Aorta (tissue), 5 donors: ENCODE measurements at places on chromosomes 5 and 9. TPM values are rescaled to one million over a fixed set of nuclear protein-coding genes. Genes with fewer than 3 reads are reported as not detected.

DNA sequence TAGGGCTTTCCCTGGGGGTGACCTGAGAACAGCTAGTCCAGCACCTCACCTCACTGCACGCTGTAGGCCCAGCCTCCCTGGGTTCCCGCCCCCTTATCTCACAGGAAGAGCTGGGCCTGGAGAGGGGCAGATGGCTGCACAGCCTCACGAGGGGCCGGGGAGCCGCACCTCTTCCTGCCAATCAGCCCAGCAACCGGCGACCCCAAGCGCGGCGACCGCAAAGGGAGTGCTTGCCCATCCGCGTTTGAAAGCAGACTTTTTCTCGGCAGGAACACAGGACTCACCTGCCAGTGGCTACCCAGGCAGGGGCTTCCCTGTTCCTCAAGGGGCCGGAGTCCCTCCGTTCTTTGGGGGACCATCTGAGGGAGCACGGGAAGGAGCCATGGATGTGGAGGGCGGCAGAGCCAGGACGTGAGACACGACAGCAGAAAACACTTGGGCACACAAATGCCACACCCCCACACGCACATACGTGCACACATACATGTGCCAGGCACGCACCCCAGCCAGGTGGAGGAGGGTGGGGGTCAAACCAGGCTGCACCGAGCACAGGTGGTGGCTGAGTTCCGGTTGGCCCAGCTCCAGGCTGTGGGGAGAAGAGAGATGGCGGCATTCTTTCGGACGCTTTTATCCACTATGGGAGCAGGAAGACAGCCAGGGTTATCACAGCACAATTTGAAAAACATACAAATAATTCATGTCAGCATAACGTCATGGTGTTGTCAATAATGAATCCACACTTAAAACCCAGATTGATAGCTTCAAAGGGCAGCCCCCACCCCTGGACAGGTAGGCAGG lies 11.3 kb downstream of the TMEM250 start:
- no peak overlapping the region for H3K4me3 ChIP-seq
- H3K4me1 ChIP-seq: no peaks in the 10 kb centered on the region
- no peak overlapping the region for H3K27ac ChIP-seq
- DNase-seq: no peak

GRCh38 chr9:70419556-70420440 lies 5.3 kb upstream of the KLF9 start:
- H3K27ac ChIP-seq: peak overlapping the region; percentile 80
- H3K27me3 ChIP-seq: no peaks in the 10 kb centered on the region
- peak overlapping the region; percentile 30 for H3K4me3 ChIP-seq
- peak; percentile 96 for DNase-seq

- no peaks in the 10 kb centered on the region for H3K4me1 ChIP-seq
- H3K27me3 ChIP-seq: no peaks in the 10 kb centered on the region
- H3K27ac ChIP-seq: no peak overlapping the region
- no peak overlapping the region for H3K4me3 ChIP-seq
- DNase-seq: no peak
Observed at GRCh38 chr9:2765250-2765880, 48.1 kb downstream of the KCNV2 start.

GRCh38 chr9:129752900-129753729 lies at the start of gene PTGES:
TSS of gene PTGES (minus strand) at chr9:129753042. CDS start at chr9:129753012, 30 bp downstream.
- peak; percentile 83 for DNase-seq
- H3K27me3 ChIP-seq: no peaks in the 10 kb centered on the region
- no peak within 1 kb of the TSS for H3K4me3 ChIP-seq
- no peaks in the 10 kb centered on the region for H3K36me3 ChIP-seq
- no peaks in the 10 kb centered on the region for H3K4me1 ChIP-seq

DNA sequence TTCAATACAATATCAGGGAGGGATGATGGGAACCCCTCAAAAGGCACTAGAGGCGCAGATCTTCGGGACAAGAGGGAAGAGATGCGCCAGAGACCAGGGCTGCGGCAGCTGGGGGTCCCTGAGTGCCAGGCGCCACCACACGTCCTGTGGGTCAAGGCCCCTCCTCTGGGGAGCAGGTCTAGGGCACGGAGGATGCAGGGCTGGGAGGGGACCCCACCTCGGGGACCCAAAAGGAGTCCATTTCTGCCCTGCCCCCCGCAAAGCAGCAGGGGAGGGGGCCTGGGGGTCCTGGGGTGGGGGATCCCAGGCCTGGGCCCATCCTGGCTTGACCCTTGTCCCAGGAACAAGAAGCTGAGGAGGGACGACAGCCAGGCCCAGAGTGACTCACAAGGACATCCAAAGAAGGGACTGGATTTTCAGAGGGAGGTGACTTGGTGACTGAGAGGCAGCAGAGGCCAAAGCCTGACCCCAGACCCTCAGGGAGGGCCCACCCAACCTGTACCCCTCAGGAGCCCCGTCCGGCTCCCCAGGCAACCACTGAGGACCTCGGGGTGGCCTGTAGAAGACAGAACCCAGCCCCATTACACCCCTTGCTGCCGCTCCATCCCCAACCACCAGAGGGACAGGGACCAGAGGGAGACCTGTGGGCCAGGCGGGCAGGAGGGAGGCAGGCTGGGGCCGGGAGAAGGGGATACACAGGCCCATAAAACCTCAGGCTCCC lies 54.2 kb downstream of the LRSAM1 start:
- H3K4me1 ChIP-seq: no peaks in the 10 kb centered on the region
- no peaks in the 10 kb centered on the region for H3K36me3 ChIP-seq
- no peak overlapping the region for H3K4me3 ChIP-seq
- no peak for DNase-seq
- H3K27ac ChIP-seq: no peak overlapping the region
- no peaks in the 10 kb centered on the region for H3K27me3 ChIP-seq

GRCh38 chr9:116099821-116100220 lies 53.8 kb upstream of the PAPPA start:
- no peak overlapping the region for H3K4me3 ChIP-seq
- no peaks in the 10 kb centered on the region for H3K4me1 ChIP-seq
- DNase-seq: no peak

DNA sequence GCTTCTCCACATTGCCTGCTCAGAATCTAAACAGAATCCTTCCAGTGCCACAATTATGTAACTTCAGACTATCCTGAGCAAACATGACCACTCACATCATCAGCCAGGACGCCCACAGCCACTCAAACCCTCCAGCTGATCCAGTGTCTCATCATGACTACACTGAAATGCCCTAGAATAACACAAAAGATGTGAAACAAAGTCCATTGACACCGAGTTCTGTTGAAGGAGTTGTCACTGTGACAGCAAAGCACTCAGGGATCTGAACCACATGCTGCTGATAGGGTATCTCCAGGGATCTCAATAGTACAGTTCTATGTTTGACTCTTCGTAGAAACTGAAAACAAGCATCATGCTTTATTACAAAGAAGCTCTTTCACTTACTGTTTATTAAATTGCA lies 150.2 kb downstream of the GABBR2 start:
- H3K4me1 ChIP-seq: no peaks in the 10 kb centered on the region
- no peaks in the 10 kb centered on the region for H3K36me3 ChIP-seq
- H3K4me3 ChIP-seq: no peak overlapping the region
- no peak for DNase-seq

GRCh38 chr5:131947445-131947844 lies 2.0 kb upstream of the MEIKIN start:
- no peaks in the 10 kb centered on the region for H3K4me1 ChIP-seq
- no peak overlapping the region for H3K27ac ChIP-seq
- no peaks in the 10 kb centered on the region for H3K27me3 ChIP-seq
- DNase-seq: no peak

DNA sequence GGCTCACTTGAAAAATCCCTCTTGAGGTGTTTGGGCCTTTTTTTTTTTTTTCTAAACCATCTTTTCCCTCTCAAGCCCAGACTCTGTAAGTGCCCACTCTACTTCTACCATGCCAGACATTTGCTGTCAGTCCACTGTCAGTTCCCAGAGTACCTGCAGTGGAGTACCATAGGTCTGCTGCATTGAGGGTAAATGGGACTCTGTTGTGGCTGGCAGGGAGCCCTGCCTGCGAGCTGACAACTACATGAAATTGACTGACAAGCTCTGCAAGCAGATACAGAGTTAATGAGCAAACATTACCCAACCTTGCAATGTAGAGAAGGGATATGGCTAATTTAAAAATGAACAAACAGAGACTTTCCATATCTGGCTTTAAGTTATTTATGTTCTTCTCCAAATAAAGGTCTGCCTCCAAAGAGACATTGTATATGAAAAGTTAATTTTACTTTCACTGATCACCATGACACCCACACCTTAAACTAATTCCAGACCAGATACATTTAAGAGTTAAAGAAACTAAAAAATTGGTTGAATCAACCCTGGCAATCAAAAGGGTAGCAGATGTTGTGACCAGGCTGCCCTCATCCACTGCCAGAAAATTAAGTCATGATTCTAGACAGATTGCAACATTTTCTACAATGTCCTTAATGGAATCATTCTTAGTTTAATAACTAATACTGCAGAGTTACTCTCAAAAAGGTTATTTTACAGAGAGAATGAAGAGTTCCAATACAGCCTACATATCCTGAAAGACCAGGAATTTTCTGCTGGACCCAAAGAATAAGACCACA lies 100.4 kb upstream of the PAM start:
- H3K4me3 ChIP-seq: no peak overlapping the region
- no peaks in the 10 kb centered on the region for H3K27me3 ChIP-seq
- H3K4me1 ChIP-seq: no peaks in the 10 kb centered on the region
- H3K36me3 ChIP-seq: no peaks in the 10 kb centered on the region

GRCh38 chr9:27194401-27195091 lies 85.5 kb downstream of the TEK start:
- peaks cover 4% of the 10 kb centered on the region for H3K36me3 ChIP-seq
- H3K4me3 ChIP-seq: no peak overlapping the region
- DNase-seq: peak; percentile 47
- no peaks in the 10 kb centered on the region for H3K27me3 ChIP-seq
- H3K27ac ChIP-seq: peak overlapping the region; percentile 37
- H3K4me1 ChIP-seq: peaks cover 11% of the 10 kb centered on the region

GRCh38 chr5:108911055-108911454 lies 163.4 kb downstream of the FER start:
- no peak overlapping the region for H3K4me3 ChIP-seq
- no peaks in the 10 kb centered on the region for H3K36me3 ChIP-seq
- no peak overlapping the region for H3K27ac ChIP-seq
- no peaks in the 10 kb centered on the region for H3K27me3 ChIP-seq
- DNase-seq: no peak

DNA sequence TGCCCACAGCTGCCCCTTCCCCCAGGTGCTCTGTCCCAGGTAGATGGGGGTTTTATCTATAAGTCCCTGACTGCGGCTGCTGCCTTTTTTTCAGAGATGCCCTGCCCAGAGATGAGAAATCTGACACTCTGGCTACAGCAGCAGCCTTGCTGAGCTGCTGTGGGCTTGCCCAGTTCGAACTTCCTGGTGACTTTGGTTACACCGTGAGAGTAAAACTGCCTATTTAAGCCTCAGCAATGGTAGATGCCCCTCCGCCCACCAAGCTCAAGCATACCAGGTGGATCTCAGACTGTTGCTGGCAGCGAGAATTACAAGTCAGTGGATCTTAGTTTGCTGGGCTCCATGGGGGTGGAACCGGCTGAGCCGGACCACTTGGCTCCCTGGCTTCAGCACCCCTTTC lies 56.8 kb downstream of the MINAR2 start:
- H3K27ac ChIP-seq: no peak overlapping the region
- no peaks in the 10 kb centered on the region for H3K27me3 ChIP-seq
- H3K4me3 ChIP-seq: no peak overlapping the region
- no peak for DNase-seq

GRCh38 chr5:58746321-58746720 lies 163.4 kb downstream of the RAB3C start:
- no peaks in the 10 kb centered on the region for H3K27me3 ChIP-seq
- H3K27ac ChIP-seq: no peak overlapping the region
- H3K4me3 ChIP-seq: no peak overlapping the region

- H3K27me3 ChIP-seq: no peaks in the 10 kb centered on the region
- H3K4me1 ChIP-seq: no peaks in the 10 kb centered on the region
- H3K27ac ChIP-seq: no peak overlapping the region
- no peak for DNase-seq
- H3K4me3 ChIP-seq: no peak overlapping the region
- H3K36me3 ChIP-seq: no peaks in the 10 kb centered on the region
Observed at GRCh38 chr5:170070556-170071412, 34.9 kb upstream of the FOXI1 start.

DNA sequence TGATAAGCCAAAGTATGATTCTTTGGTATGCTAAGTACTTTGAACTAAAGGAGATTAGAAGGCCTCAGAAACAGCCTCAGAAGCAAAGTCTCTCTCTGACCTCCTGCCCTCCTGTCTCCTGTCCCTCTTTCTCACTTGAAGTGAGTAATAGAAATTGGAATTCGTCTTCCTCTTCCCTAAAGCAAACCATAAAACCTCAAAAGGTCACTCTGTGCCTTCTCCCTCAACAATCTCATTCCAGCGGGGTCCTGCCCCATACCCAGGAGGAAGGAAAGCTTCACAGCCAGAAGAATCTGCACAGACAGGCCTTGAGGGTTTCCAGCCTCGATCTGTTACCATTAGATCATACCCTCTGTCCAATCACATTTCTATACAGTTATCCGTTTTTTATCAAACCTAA lies 87.8 kb downstream of the HAPLN1 start:
- no peak overlapping the region for H3K4me3 ChIP-seq
- no peaks in the 10 kb centered on the region for H3K4me1 ChIP-seq
- no peaks in the 10 kb centered on the region for H3K27me3 ChIP-seq
- DNase-seq: no peak
- no peaks in the 10 kb centered on the region for H3K36me3 ChIP-seq
- H3K27ac ChIP-seq: no peak overlapping the region

DNA sequence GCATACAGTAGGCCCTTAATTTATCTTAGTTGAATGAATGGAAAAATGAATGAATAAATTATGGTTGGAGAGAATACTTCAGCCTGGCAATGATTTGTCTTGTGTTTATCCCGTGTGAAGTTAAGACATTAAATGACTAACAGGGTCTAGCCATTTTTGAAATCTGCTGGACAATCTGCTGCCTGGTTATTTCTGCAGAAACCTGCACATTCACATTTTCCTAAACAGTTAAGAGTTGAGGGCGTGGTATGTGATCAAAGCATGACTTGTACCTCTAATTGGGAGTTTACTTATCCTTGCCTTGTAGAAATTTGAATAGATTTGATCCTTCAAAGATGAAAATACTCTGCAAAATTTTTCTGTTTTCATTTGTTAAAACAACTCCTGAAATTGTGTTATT lies 34.6 kb upstream of the NDFIP1 start:
- no peaks in the 10 kb centered on the region for H3K27me3 ChIP-seq
- no peak for DNase-seq
- no peak overlapping the region for H3K4me3 ChIP-seq
- H3K27ac ChIP-seq: no peak overlapping the region
- H3K4me1 ChIP-seq: no peaks in the 10 kb centered on the region

GRCh38 chr9:27379311-27380251 lies 82.6 kb upstream of the EQTN start:
- H3K27ac ChIP-seq: no peak overlapping the region
- no peaks in the 10 kb centered on the region for H3K36me3 ChIP-seq
- H3K4me3 ChIP-seq: no peak overlapping the region
- peaks cover 1% of the 10 kb centered on the region for H3K4me1 ChIP-seq
- DNase-seq: no peak

The PRELID1 gene
- total RNA-seq: 72.7 TPM

The SPINK5 gene
- total RNA-seq: 0.42 TPM

The LHX3 gene
- not detected for total RNA-seq

The GPR151 gene
- total RNA-seq: not detected

The ANKRD18A gene
- total RNA-seq: 0.18 TPM

The PCDHGB2 gene
- 6.5 TPM for total RNA-seq

The ALDH1A1 gene
- total RNA-seq: 118 TPM

The TLX3 gene
- not detected for total RNA-seq

The SLCO6A1 gene
- total RNA-seq: 0.75 TPM

The LRRC19 gene
- total RNA-seq: not detected
